Nephron progenitor cell (in vitro differentiated cells): ENCODE measurements at places on chromosomes 16 and 17.
A peak's percentile ranks its signal among the peaks of the same experiment; 100 is the strongest.

DNA sequence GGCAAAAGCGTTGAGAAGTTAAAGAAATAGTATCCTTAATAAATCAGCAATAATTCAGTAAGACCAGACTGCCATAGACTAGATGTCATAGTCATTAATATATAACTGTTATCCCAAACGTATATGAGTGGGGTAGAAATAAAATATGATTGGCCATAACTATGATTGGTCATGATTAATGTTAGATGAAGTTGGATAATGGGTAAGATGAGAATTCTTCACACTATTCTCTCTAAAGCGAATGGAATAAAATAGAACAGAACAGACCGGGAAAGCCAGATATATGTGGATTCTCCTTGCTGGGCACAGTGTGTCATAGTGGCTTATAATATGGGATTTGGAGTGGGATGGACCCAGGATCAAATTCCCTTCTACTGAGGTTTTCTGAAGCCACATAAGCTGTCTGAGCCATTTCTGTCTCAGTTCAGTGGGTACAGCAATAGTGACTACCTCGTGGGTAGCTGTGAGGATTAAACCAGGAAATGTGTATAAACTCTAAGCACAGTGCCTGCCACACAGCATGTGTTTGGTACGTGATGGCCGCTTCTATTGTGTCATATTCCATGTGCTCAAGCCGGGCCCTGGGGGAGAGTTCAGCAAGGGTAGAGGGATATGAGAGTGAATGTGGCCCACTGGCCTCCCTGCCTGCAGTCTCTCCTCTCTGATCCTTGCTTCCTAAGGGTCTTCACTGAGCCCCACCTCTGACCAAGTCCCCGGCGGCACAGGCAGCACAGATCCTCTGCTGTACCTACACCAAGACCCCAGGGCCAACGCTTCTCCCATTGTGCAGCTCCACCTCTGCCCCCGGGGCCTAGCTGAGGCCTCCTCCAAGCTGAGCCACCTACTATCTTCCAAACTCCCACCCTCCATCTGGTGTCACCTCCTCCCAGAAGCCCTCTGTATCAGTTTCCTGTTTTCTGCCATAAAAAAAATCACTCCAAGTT lies 3.7 kb downstream of the CETP start:
- no peak for DNase-seq

DNA sequence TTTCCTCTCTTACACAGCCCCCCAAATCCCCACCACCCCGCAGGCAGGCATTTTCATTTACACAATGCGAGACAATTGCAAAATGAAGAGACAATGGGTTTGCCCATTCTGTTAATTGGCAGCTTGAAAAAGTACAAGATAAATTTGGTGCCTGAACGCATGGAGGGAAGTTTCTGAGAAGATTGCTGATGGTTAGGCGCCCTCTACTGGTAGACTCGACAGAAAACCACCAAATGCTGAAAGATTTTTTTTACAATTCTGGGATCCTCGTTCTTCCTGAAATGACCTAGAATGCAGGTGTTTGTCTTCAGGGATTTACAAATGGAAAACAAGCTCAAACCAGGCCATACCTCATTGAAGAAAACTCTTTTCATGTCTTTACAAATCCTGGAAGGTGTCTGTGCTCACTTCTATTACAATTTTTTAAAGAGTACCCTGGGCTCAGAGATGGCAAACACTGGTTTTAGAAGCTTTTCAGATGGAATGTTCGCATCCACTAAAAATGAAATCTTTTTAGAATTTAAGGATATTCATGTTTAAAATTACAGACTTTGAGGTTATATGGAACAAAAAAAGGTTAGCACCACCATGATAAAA lies 338.5 kb downstream of the PMP22 start:
- peak; percentile 65 for DNase-seq

GRCh38 chr16:55088098-55088497 lies 157.4 kb downstream of the IRX5 start:
- no peak for DNase-seq

GRCh38 chr17:62847426-62847825 lies 39.3 kb upstream of the MARCHF10 start:
- no peak for DNase-seq

DNA sequence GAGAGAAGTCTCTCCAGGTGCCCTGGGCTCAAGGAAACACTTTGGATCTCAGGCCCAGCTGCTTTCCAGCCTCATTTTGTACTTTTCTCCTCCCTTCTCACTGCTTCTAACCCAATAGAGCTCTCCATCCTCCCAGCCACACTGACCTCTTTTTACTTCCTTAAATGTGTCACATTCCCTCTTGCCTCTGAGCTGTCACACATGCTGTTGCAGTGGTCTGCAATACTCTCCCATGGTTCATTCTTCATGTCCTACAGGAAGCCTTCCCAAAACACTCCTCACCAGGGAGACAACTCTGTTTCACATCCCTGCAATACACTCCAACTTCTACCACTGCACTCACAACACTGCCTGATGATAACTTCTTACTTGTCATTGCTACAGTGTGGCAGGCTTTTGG lies 242.1 kb upstream of the DYNLRB2 start:
- no peak for DNase-seq

DNA sequence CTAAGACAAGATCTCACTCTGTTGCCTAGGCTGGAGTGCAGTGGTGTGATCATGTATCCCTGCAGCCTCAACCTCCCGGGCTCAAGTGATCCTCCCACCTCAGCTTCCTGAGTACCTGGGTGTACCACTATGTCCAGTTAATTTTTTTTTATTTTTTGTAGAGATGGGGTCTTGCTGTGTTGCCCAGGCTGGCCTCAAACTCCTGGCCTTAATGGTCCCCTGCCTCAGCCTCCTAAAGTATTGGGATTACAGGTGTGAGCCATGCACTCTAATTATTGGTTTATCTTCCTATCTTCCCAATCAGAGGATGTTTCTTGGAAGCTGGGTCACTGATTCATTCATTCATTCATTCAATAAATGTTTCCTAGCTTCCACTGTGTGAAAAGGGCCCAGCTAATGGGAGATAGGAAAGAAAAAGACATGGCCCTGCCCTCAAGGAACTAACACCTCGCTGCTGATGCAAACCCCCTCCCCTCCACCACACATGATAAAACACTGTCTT lies 8.5 kb downstream of the ASPHD1 start:
- DNase-seq: no peak

DNA sequence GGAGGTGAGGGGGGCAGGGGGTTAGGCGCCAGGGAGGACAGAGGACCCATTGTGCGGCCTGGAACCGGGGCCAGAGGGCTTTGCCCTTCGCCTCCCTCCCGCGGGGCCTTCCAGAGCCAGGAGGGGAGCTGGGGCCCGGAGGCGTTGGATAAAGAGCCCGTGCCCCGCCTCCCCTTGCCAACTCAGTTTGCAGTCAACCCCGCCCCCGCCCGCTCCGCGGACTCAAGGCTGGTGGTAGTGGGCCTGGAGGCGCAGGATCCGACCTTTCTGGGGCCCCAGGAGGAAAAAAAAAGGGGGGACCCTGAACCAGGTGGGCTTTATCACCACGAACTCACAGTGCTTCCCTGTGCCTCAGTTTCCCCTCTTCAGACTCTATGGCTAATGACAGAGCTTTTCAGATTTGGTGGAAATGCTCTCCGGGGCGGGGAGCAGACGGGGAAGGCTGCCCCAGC lies 2.0 kb upstream of the SPHK1 start:
- DNase-seq: peak; percentile 74

DNA sequence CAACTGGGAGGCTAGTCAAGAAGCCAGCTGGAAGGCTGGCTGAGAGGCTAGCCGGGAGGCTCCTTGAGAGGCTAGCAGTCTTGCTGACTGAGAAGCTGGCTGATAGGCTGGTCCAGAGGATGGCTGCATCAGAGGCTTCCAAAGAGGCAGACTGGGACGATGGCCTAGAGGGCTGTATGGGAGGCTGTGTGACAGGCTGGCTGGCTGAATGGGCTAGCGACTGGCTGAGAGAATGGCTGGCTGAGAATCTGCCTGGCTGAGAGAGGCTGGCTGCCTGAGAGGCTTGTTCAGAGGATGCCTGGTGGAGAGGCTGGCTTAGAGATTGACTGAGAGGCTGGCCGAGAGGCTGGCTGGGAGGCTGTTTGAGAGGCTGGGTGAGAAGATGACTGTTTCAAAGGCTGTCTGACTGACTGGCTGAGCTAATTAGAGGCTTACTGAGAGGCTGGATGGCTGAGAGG lies 34.8 kb upstream of the ACSM2B start:
- no peak for DNase-seq

DNA sequence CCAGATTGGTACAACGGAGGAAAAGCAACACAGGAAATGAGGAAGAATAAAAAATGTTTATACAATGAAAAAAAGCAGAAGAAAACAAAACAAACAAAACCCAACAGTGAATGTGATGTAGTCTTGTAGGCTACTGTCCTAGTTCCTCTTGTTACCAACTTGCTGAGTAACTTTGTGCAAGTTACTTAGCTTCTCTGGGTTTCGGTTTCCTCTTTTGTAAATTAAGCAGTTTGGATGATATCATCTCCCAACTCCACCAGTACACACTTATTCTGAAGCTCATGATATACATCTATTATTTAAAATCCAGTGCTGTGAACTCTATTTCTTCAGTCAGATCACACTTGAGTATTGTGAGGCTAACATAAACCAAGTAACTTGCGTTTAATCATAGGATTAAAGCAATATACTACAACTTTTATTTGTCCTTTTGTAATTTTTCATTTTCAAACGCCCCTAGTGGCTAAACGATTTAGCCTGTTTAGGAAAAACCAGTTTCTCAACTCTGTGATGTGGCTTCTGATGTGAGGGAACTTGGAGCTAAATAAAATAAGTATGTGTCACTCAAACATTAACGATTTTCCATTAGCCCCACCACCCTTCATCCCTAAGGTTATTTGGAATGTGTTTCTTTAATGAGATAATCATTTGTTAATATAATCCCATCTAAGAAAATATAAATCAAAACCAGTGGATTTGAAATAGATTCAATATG lies 1.4 kb upstream of the UNK start:
- DNase-seq: no peak

DNA sequence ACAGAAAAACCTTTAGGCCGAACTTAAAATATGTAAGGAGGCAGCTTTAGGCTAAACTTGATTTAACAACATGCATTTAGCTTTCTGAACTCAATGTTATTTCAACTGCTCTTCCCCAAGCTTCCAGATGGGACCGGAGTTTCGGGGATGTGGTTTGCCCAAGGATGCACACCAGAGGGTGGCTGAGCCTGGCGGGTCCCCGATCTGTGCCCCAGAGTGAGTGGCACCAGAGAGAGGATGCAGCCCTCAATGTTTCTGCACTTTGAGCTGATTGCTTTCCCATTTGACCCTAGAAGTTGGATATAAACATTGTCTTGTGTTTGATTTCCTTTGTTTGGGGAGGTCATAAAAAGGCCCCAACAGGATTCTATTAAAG lies 348.0 kb upstream of the TNRC6C start:
- DNase-seq: no peak

GRCh38 chr17:63454915-63455314 lies 8.8 kb upstream of the CYB561 start:
- DNase-seq: no peak

- DNase-seq: no peak
These were observed 12.6 kb downstream of the ZBTB4 start for GRCh38 chr17:7466639-7467341.

GRCh38 chr17:57868007-57868909 lies 18.4 kb upstream of the MRPS23 start:
- peak; percentile 58 for DNase-seq

DNA sequence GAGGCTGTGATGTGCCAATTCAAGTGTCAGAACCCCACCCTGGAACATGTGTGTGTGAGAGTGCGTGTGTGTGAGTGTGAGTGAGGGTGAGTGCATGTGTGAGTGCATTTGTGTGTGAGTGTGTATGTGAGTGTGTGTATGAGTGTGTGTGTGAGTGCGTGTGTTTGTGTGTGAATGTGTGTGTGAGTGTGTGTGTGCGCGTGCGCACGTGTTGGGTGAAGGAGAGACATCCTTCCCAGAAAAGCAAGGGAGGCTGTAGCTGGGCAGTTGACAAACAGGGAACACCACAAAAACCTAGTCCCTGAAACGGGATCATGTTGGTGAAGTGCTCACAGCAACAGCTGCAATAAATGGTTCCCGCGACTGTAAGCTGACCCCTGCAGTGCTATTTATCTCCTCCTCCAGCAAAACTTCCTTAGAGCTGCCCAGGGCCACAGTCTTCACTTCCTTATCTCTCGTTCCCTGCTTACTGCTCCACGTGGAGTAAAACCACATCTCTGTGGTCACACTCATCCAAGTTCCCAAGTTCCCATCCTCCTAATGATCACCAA lies 40.1 kb upstream of the RPL38 start:
- DNase-seq: no peak

DNA sequence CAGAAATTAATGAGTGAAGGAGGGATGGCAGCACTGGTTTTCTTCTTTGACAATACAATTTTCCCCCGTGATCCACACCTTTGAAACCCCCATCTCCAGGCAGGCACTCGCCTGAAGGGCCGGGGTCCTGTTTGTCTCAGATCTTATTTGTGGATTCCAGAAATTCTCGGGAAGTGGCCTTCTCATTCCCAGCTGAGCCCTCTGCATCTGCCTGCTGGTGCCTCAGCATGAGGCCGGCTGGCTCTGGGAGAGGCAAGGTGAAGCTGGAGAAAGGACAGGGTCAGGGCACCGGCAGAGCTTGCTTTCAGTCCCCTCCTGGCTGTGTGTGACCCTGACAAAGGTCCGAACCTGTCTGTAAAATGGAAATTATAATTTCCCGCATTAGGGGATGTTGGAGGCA lies 35.8 kb upstream of the C1QL1 start:
- DNase-seq: no peak

- no peak for DNase-seq
These were observed 81.1 kb downstream of the MSI2 start for GRCh38 chr17:57337390-57337789.

DNA sequence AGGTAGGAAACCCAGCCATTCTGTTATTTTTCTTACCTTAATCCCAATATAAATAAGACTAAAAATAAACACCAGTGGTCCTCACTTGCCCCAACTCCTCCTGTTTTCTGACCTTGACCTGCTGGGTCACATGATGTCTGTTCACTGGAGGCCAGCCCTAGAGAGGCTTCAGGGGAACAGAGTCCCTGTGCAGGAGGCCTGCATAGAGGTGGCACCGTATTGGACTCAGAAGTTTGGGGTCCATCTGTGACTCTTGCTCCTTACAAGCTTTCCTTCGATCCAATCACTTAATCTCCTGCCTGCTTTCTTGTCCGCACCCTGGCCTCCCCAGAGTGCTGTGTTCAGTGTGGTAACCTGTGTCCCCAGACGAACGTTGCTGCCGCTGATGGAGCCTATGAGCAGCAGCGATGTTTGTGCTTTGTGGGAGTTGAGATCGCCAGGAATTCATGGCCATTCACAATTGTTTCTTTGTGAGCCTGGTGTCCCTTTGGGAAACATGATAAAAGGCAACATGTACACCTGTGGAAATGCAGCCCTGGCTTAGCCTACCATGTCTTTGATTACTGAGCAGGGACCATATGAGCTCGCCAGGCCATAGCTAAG lies 4.7 kb downstream of the IGSF6 start:
- DNase-seq: no peak

GRCh38 chr17:72390675-72391508 lies 270.1 kb downstream of the SOX9 start:
- no peak for DNase-seq
